T-helper 22 cell (primary cell): ENCODE measurements at places on chromosomes 7 and 10.

- DNase-seq, result no peak
Measured at GRCh38 chr7:132225216-132226030, 350.8 kb downstream of the PLXNA4 start.

DNA sequence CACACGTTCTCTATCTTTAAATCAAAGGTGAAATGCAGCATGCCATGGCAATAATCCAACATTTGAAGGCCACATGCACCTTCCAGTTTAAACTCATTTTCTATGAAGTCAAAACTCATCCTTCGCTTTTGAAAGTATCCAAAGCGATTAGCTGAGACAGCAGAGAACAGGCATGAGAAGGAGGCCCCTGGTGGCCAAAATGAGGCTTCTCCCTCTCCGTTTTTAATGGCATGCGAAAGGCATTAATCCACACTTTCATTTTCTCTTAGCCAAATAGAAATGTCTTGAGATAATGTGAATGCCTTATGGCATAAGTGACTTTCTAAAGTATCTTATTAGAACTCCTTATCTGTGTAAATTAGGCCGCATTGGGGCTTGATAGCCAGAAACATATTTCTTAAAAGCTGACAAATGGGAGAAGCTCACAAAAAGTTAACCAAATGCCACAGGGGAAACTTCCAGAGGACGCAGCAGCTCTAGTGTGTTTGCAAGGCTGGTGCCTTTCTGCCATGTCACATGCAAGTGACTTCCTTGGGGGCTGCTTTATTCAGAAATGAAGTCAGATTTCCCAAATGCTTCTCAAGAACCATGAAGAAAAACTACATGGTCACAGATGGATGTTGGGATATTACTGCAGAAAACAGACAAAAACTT, 1189.6 kb downstream of the SORCS1 start:
- no peak for DNase-seq

DNA sequence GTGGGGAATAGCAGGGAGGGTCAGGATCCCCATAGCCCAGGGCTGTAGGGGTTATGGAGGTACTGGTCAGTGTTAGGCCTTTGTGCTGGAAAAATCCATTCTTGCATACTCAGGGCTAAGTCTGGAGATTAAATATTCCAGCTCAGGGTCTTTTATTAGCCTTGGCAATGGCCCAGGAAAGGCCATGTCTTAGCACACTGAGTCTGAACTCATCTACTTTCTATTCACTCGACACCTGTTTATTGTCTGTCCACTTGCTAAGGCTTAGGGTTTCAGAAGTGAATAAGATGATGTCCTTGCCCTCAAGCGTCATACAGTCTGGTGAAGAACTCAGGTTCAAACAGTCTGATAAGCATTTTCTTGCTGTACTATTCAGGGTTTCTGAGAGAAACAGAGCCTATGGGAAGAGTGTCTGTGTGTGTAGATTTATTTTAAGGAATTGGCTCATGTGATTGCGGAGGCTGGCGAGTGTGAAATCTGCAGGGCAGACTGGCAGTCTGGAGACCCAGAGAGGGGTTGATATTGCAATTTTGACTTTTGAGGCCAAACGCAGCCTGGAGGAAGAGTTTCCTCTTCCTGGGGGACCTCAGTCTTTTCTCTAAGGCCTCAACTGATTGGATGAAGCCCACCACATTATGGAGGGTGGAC, 135.8 kb downstream of the RAMP3 start:
- no peak for DNase-seq

GRCh38 chr7:22277375-22277774, 79.6 kb downstream of the RAPGEF5 start:
- DNase-seq, result no peak

DNA sequence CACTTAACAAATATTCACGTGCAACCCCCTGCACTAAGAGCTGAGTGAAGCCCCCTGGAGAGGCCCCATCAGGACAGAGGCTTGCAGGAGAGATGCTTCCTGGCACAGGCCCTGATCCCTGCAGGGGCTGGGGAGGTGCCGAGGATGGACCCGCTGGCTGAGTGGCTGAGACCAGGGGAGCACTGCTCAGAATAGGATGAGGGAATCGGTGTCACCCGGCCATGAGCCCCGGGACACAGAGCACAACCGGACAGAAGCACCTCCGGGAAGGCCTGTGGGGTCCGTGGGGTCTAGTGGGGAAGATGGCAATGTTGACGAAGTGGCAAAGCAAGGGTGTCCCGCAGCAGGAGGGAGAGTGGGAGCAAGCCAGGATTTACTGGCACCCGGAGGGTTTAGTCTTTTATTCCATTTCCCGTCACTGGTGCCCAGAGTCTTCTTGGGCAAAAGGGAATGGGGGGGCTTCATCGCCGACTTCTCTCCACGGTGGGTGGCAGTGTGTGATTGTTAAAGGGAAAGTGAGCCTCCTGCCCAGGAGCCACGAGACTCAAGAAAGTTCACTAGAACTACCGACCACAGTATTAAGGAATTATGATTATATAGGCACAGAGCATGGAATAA, 140.7 kb downstream of the ADARB2 start:
- DNase-seq, result no peak

DNA sequence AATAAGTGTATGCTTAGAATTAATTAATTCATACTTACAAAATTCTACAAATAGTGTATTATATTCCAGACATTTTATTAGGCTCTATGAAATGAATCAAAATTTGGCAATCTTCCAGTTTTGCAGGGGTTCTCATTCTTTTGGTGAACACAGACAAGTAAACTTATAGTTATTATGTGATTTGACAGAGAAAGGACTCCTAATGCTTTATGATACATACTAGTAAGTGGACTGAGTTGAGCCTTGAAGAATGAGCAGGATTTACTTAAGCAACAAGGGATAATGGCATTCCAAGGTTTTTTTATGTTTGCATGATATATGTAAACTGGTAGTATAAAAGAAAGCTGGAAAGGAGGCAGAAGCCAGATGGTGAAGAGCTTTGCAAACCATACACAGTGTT, 145.7 kb upstream of the FERD3L start:
- DNase-seq, result no peak

DNA sequence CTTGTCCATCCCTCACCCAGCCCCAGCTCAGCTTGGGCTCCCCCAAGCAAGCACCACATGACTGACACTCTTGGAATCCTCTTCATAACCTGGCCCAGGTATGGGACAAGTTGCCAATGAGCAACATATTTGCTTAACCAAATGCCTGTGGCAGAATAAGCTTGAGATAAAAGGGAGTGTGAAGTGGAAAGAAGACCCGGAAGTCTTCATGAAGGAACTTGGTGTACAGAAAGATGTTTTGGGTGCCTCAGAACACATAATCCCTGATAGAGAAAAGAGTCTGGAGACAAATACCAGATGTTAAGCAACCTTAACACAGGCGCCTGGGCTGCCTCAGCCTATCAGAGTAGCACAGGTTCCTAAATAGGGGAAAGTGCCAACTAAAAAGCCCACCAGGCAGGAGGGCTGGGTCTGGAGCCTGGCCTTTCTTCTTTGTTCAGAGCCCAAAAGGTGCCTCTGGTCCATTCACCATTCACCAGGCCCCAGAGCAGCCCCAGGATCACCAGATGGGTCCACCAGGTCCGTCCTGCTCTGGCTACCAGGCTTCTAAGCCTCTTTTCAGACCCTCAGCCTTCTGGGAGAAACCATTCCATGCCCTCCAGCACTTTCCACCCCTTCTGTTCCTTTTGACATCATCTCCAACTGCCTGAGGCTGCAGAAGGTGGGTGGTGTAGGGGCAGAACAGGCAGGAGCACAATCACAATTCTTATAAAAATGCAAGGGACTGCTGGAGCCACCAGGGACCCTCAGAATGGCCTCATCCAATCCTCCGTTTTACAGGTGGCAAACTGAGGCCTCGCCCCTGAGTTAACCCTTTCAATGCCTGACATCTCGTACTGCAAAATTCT, 22.6 kb downstream of the KCNMA1 start:
- no peak for DNase-seq

GRCh38 chr7:15620491-15621185, 58.8 kb upstream of the AGMO start:
- no peak for DNase-seq
